ENCODE measurements at places on chromosomes 7 and 10.

- peak; percentile 82 for DNase-seq
Measured at GRCh38 chr7:98329791-98330373, 48.4 kb downstream of the BRI3 start.

- no peak for DNase-seq
Measured at GRCh38 chr10:101237982-101238731, 8.9 kb upstream of the LBX1 start.

GRCh38 chr10:85124603-85125051 is 796.2 kb downstream of the CCSER2 start:
- DNase-seq, result no peak

- no peak for DNase-seq
Measured at GRCh38 chr10:47366731-47367460, 17.2 kb downstream of the ZNF488 start.

- no peak for DNase-seq
Measured at GRCh38 chr7:33882040-33882837, 23.1 kb upstream of the BMPER start.

GRCh38 chr7:110308791-110309190 is 782.1 kb upstream of the LRRN3 start:
- no peak for DNase-seq

- no peak for DNase-seq
Measured at GRCh38 chr10:26488344-26488743, 50.2 kb downstream of the APBB1IP start.

- DNase-seq, result no peak
Measured at GRCh38 chr7:130037703-130038102, 13.5 kb downstream of the ZC3HC1 start.

DNA sequence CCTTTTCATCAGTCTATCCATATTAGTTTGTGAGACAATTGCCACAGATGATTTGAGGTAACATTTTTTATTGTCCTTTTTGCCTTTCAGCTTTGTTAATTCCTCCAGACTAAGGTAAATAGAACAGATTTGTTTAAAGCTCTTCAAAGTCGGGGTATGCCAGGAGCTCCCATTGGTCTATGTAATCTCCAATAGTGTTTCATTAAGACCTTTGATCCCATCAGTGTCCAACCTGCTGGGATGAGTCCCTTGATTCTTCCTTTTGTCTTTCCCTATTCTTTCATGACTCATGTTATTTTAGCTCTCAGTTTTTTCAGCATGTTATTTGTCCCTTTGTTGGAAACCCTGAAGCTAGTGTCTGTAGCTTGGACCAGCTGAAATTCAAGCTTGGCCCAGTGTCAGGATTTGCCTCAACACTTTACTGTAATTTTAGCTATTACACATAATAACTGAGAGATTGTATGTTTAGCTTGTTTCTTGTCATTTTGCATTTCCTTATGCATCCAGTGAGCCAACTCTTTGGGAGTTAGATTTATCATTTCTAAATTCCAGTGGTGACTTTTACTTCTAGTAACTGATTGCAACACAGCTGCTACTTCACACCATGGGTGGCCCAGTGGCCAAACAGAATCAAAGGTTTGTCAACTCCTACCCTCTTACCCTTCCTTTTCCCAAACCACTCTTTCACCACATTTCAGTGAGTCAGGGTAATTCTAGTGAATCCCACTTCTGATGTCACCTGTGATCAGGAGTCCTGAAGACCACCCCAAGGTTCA is 15.3 kb downstream of the AGBL3 start:
- DNase-seq, result no peak

DNA sequence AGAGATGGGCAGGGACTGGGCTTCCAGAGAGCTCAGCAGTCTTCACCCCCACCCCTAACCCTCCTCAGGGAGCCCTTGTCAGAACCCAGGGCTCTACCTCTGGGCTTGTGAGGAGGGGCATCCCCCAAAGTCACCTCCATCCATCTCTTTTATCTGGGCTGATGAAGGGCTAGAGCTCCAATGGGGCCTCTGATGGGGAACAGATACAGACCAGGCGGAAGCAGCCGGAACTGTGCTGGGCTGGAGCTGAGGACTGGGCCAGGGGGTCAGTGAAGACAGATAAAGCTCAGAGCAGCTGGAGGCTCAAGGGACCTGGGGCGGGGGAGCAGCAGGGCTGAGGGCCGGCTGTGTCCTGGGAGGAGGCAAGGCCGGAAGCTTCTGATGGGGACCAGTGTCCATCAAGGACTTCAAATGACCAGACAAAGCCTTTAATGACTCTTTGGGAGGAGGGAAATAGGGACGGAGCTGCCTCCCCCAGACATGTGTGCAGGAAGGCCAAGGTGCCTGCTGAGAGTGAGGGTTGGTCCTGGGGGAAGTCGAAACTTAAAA is 10.2 kb downstream of the KAZALD1 start:
- no peak for DNase-seq

- DNase-seq, result no peak
Measured at GRCh38 chr10:102714621-102715455, at the start of gene SFXN2. SFXN2 (plus strand) TSS chr10:102714636; CDS start chr10:102726637, 12,001 bp downstream.

DNA sequence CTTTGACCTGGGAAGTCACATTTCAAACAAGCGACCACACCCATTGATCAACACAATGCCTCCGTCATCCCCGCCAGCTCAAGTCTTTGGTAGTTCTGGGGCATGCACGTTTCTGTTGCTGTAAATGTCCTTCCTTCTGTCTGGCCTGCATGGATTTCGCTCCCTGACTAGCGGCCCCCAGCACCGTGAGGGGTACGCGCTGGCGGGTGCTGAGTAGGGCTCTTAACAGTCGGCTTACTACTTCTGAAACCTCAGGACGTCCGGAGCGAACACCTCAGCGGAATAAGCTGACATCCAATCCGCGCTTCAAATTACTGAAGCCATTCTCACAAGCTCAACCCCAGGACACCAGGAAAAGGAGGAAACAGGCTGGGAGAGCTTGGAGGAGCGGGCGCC is 505 bp downstream of the NUDCD3 start:
- DNase-seq, result no peak

GRCh38 chr7:155377838-155378579 is 79.9 kb upstream of the EN2 start:
- DNase-seq, result no peak

- DNase-seq, result no peak
Measured at GRCh38 chr10:78408671-78409472, 375.2 kb downstream of the RPS24 start.

DNA sequence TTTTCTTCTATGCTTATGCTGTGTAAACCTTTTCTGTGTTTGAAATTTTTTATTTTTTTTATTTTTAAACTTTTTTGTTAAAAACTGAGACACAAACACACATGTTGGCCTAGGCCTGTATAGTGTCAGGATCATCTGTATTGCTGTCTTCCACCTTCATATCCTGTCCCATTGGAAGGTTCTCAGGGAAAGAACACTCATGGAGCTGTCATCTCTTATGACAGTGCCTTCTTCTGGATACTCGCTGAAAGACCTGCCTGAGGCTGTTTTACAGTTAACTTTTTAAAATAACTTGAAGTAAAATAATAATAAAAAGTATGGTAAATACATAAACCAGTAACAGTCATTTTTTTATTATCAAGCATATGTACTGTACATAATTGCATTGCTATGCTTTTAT is 34.1 kb downstream of the CREM start:
- DNase-seq, result no peak

- no peak for DNase-seq
Measured at GRCh38 chr7:69749372-69749979, 151.2 kb downstream of the AUTS2 start.

- DNase-seq, result no peak
Measured at GRCh38 chr10:23099816-23100215, 4.4 kb downstream of the MSRB2 start.

DNA sequence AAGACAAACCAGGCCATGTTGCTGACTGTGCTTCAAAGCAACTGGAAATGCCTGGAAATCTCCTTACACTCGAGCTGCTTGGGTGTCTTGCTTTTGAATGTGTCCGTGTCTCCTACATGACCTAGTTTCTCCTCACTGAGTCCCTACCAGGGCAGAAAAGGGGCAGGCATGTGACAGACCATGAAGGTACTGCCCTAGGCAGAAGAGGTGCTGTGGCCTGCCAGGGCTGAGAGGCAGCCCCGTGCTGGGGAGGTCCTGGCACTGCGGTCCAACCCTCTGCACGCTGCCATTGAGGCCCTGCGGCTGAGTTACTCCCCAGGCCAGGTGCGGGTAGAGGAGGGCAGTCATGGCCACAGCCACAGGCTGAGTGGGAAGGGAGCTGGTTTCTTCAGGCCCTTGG is 159.3 kb downstream of the LYZL1 start:
- DNase-seq, result no peak

DNA sequence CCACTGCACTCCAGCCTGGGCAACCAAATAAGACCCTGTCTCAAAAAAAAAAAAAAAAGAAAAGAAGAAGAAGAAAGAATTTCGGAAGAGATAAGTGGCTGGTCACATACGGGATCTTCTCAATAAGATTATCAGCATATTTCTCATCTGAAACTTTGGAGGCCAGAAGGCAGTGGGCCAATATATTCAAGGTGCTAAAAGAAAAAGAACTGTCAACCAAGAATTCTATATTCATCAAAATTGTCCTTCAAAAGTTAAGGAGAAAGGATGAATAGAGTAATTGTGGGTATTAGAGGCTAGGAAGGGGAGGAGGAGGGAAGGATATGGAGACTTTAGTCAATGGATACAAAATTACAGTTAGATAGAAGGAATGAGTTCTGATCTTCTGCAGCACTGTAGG is 43.9 kb upstream of the NANOS1 start:
- DNase-seq, result no peak

DNA sequence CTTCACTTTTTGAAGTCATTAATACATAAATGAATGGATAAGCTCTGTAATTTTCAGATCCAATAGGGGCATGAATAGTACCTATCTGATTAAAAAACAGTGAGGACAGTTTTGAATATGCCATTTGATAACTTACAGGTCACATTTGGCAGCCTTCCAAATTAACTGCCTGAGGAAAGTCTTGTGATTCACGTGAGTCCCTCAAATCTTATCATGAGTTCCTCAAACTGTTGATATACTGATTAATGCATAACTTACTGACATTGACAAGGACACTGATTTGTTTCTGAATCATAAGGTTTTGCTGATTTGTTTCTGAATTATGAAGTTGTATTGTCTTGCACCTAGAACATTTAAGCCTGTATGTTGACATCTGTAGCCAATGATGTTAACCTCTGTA is 55.1 kb downstream of the ANKMY2 start:
- DNase-seq, result no peak

- DNase-seq, result no peak
Measured at GRCh38 chr7:144454256-144455039, 51.0 kb upstream of the NOBOX start.

Data from AG09309 (cell line).